ENCODE measurements at places on chromosomes 7 and 10.

GRCh38 chr10:75754096-75754831 lies 322.8 kb downstream of the LRMDA start:
- DNase-seq, result no peak

- DNase-seq, result no peak
These were observed 7.5 kb downstream of the SAR1A start for GRCh38 chr10:70162892-70163201.

DNA sequence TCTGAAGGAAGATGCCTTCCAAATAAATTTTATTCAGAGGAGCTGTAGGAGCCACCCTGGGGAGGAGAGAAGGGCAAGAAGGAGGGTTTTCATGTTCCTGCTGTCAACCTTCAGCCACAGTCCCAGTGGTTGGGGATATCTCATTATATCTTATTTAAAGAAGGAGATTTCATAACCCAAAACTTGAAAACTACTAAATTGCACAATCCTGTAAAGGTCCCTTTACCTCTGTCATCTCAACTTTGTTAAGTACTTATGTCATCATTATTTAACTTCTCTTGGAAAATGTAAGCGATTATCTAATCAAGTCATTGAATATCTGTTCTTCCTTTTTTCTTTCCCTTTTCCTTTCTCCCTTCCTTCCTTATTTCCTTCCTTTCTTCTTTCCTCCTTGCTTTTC lies 794.5 kb upstream of the IGFBP3 start:
- DNase-seq, result no peak

- DNase-seq, result no peak
These were observed 1247.8 kb downstream of the GATA3 start for GRCh38 chr10:9302140-9302746.

- DNase-seq, result no peak
These were observed 134.8 kb upstream of the NAMPT start for GRCh38 chr7:106419455-106420182.

- DNase-seq, result no peak
These were observed 171.9 kb downstream of the USP6NL start for GRCh38 chr10:11439523-11440053.

- DNase-seq, result no peak
These were observed 56.9 kb upstream of the FAM133B start for GRCh38 chr7:92647011-92647625.

DNA sequence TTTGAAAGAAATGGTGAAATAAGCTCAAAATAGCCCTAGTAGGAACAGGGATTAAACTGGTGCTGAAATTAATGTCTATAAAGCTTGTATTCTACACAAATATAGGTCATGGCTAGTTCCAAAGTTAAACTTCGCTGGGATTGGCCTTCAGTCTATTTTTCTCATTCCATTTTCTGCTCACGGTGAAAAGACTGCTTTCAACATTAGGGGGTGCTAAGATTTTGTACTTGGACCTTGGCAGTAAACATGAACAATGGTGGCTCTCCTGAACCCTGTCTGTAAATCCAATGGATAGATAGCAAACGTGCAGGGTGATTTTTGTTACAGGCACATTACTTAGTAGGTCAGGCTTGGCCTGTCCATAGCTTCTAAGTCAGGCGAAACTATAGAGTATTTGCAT lies 36.0 kb upstream of the RSU1 start:
- DNase-seq, result no peak
